HEK293T (cell line): ENCODE measurements at places on chromosomes 4 and X.

DNA sequence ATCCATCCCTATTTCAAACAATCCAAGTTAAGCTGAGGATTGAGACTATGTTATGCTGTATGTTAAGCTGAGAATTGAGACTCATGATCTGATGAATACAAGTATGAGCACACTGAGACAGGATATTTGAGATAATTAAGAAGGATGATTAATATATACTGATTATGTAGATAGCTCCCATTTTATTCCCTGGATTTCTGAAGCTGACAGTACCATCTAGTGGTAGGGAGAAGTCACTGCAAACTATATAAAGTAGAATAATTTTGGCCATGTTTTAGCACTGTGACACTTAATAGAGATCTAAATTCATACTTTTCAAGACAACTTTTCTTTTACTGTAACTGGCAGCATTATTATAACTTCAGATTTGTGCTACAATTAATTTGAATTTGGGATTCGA, 63.8 kb upstream of the HPRT1 start:
- peak; percentile 20 for DNase-seq

DNA sequence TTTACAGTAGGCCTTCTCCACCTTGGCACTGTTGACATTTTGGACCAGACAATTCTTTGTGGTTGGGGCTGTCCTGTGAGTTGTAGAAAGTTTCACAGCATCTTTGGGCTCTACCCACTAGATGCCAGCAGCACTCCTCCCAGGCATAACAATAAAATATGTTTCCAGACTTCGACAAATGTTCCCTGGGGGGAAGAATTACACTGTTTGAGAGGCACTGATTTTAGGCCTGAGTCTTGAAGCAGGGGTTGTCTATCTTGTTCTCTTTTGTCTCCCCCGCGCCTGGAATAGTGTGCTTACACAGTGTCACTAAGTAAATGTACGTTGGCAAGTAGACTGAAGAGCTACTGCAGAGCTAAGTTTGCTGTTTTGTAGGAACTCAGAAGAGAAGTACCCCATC, 254.4 kb upstream of the BOD1L1 start:
- DNase-seq, result no peak

GRCh38 chr4:152162331-152162697, 373.6 kb downstream of the FBXW7 start:
- no peak for DNase-seq

GRCh38 chr4:36841583-36842326, 402.8 kb upstream of the NWD2 start:
- DNase-seq, result no peak

DNA sequence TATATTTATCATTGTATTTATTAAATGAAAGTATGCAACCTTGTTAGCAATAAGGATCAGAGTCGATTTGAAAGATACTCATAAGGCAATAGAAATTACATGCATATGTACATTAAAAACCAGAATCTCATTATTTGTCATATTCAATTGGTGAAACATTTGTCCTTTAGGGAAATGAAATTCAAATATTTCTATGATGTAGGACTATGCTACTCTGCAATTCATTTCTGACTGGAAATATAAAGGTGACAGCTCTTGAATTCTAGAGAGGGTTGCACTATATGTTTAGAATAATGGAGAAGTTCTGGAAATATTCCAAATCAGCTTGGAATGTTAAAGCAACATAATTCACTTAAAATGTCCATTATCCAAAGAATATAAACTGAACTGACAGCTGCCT, 1519.8 kb downstream of the ARAP2 start:
- no peak for DNase-seq

GRCh38 chrX:28595346-28595745, 8.1 kb downstream of the IL1RAPL1 start:
- DNase-seq, result no peak

DNA sequence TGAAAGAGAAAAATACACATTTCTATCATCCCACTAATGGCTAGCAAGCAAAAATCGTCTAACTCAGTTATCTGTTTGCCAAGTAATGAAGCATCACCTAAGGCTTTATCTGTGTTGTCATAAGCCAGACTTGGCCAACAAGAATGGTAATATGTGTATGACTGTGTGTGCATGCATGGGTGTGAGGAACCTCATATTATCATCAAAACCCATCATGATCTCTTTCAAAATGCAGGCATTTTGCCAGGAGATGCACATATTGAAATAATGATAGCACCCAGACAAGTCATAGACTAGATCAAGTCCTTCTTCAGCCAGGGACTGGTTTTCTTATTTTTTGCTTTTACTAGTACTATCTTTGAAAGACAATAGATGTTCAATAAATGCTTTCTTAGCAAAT, 172.5 kb upstream of the FMR1 start:
- DNase-seq, result no peak
